ENCODE measurements at places on chromosomes 6 and 20.

DNA sequence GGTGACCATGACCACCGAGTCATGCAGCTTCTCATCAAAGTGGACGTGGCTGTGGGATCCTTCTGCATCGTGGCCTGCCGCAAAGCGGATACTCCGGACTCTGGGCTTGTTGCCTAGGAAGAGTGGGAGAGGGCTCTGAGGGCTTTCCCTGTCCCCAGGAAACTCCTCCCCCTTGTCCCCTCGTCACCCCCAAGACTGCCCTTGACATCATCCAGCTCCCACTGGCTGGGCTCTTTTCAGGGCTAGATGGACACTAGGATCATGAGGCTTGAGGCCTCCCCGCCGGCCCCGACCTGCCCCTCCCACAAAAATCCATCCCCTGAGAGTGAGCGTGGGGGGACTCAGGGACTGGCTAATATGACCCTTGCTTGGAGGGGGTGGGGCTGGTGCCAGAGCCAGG is 9.0 kb downstream of the ADISSP start:
- no peak for DNase-seq

GRCh38 chr6:139242457-139243240 is 49.1 kb downstream of the TXLNB start:
- no peak for DNase-seq

- DNase-seq = no peak
Measured at GRCh38 chr20:14449323-14449722, 111.9 kb upstream of the FLRT3 start.

GRCh38 chr20:39853636-39854035 is 835.4 kb downstream of the MAFB start:
- no peak for DNase-seq

DNA sequence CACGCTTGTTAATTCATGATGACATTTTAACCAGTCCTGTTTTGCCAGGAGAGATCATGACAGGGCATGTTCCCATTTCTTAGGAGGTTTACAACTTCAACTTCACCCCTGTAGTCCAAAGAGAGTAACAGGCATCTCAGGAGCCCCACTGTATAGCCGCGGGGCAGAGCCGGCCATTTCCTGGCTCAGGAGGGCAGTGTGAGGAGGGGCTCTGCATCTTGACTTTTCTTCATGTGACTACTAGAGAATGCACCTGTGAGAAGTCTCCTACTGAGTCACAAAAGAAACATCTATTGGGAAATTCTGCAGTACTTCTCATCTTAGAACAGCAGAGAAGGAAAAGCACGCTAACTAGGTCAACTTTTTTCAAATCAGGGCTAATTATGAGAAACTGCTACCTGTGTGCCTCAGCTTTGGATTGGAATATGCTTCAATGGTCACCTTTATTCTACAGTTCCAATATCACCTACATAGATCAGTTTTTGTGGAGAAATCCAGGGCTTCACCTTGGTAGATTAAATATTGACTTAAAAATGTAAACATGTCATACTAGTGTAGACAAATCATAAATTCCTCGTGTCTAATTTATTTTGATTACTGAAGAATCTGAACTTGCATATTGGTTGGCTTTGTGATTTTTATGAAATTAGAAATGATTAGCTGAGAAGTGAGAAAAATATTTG is 28.6 kb upstream of the SIM1 start:
- DNase-seq = no peak

- DNase-seq = no peak
Measured at GRCh38 chr6:130766239-130767144, 60.7 kb upstream of the SMLR1 start.

GRCh38 chr6:4323322-4323721 is 187.9 kb upstream of the ECI2 start:
- DNase-seq = no peak

DNA sequence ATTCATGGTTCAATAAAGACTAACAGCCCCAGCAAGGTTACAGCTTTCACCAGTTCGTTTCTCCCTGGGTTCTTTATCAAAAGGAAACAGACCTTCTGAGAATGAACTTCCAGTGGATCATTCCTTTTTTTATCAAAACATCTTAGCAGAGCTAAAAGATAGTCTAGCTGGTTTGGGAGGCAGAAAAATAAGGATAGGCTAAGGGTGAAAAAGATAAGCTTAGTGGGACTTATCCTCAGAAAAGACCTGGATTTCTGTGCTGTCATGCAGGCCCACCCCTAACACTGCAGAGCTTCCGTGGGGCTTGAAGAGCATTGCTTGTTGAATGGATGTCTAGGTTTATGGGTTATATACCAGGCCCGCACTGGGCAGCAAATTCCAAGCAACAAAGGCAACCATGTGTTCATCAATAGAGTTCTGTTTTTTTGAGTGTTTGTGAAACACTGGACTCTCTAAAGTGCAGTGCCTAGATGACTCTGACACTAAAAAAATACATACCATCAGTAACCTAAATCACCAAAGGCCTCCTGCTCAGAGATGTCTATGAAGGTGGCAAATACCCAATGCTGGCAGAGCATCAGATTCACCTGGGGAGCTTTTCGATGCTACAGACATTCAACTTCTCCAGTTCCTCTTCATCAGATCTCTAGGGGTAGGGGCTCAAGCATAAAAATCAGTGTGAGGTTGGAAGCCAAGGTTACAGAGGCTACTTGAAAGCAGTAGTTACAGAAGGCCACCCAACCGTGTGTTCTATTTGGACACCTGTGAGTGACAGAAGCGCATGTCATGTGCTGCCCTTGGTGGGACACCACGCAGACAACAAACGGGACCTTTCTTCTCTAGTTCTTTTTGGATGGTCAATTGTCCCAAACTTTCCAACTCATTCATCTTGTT is 53.0 kb downstream of the TNFAIP3 start:
- no peak for DNase-seq

GRCh38 chr6:154745243-154745642 is 12.0 kb downstream of the SCAF8 start:
- DNase-seq = no peak

- no peak for DNase-seq
Measured at GRCh38 chr6:123085403-123085802, 89.4 kb downstream of the CLVS2 start.

GRCh38 chr20:49320460-49320859 is 42.6 kb upstream of the ZNFX1 start:
- DNase-seq = peak; percentile 33

GRCh38 chr6:168070804-168071203 is 8.2 kb downstream of the FRMD1 start:
- DNase-seq = no peak

DNA sequence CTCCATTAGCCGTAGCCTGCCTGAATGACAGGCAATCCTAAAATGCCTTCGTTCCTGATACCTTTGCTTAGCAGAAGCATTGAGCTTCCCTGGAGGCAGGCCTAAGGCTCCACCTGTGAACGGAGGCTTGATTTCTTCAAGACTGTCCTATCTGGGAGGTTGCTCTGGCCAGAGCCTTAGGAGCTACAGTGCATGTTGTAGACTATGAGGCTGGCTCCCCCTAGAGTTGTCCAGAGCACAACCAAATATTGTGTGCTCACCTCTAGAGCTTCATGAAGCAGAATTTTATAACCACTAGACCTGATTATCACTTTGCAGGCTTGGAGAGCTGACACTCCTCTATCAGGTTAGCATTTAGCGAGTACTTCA is 217.8 kb downstream of the MAFB start:
- no peak for DNase-seq

DNA sequence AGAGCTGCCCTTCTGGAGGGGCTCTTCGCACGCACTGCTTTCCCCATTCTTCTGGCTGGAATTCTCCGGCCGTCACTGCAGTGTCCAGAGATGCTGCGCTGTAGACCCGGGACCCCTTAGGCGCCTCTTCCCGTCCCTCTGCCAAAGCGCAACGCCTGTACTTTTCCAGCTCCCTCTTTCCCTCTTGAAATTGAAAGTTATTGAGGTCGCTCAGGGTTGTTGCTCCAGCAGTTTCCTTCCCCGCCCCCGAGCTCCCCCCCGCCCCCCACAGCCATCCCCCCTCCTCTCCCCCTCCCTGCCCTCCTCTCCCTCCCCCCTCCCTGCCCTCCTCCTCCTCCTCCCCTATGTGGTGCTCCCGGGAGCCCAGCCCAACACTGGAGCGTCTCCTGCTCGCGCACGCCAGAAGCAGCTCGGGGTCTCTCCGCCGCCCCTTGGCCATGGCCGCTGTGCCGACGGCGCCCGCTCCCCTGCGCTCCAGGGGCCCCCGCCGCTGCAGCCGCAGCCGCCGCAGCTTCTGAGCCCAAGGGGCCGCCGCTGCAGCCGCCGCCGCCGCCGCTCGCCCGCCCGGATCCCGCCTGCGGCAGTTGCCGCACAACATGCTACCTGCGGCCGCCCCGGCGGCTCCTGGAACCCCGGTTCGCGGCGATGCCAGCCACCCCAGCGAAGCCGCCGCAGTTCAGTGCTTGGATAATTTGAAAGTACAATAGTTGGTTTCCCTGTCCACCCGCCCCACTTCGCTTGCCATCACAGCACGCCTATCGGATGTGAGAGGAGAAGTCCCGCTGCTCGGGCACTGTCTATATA is at the start of gene RSPO3:
RSPO3 (plus strand) TSS at position 374 of the 804 bp plus-strand sequence. CDS start 522 bp downstream, outside the sequence.
- DNase-seq = peak; percentile 24

DNA sequence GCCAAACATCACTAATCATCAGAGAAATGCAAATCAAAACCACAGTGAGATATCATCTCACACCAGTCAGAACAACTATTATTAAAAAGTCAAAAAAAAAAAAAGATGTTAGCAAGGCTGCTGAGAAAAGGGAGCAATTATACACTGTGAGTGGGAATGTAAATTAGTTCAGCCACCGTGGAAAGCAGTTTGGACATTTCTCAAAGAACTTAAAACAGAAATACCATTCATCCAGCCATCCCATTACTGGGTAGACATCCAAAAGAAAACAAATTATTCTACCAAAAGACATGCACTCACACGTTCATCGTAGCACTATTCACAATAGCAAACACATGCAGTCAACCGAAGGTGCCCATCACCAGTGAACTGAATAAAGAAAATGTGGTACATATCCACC is 213.9 kb downstream of the TTLL2 start:
- no peak for DNase-seq

- DNase-seq = no peak
Measured at GRCh38 chr6:18023891-18024290, 36.5 kb upstream of the KIF13A start.

- DNase-seq = no peak
Measured at GRCh38 chr6:36217188-36217587, 20.6 kb downstream of the BRPF3 start.

- no peak for DNase-seq
Measured at GRCh38 chr20:38181207-38181801, 16.2 kb upstream of the TGM2 start.

- DNase-seq = peak; percentile 74
Measured at GRCh38 chr20:36093025-36093803, 61.3 kb upstream of the EPB41L1 start.

- no peak for DNase-seq
Measured at GRCh38 chr20:39603219-39603618, 641.1 kb downstream of the DHX35 start.

DNA sequence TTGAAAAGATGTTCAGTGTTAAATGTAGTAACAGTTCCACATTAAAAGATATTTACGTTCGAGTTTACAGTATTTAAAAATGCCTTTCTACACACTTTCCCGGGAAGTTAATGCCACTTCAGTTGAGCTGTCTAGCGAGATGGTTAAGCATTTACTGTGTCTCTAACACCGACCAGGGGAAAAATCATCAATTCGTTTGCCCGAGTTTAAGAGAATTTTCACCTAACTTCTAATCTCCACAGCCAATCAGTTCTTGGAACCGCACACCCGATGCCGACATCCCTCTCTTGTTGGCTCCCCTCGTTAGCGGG is 58.2 kb downstream of the FAM217A start:
- DNase-seq = no peak

DNA sequence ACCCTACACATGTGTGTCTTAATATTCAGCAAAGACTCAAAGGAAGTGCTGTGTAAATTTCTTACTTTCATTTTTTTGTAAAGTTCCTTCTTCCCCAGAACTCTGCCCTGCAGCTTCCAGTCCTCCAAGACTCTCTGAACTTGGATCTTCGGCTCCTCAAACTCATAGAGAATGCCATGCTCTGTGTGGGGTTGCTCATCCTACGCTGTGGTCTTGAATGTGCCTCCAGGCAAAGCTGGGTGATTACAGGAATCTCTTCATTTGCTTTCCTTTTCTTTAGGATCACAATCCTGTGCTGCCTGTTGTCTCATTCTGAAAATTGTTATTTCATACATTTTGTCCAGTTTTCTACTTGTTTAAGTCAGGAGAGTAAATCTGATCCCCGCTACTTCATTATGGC is 14.5 kb upstream of the CDC5L start:
- DNase-seq = no peak

DNA sequence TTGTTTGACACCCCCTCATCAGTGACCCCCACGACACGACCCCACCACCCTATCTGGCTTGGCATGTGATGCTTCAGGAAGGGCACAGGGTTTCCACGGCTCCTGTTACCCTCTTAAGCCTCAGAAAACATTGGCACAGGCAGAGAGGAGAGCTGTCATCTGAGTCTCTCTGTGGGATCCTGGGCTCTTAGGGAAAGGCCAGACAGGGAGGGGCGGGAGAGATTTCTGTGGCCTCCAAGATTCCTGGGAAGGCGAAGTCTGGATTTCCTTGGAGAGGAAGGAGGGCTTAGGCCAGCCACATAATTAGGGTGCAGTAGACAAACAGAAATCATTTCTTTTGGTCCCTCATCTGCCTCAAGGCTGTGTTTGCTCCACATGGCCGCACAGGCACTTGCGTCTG is 191.6 kb upstream of the SNX9 start:
- DNase-seq = no peak

GRCh38 chr6:132960720-132961119 is 146.4 kb downstream of the RPS12 start:
- no peak for DNase-seq

DNA sequence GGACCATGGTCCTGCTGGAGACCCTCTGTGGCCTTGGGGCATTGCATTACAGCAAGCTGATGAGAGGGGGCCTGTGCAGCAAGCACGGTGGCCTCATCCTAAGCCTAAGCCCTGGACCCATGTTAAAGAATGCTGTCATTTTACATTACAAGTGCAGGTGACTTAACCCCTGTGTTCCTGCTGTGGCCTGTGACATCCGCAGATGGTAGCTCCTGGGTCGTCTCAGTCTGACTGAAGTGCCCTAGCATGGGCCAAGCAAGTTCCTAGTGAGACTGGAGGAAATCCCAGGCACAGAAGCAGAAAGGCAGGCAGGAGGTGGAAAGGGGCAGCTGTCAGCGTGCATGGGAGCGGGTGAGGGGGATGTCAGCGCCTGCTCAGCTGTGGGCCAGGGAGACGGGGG is 252.4 kb downstream of the FNDC1 start:
- DNase-seq = no peak

GRCh38 chr6:18178960-18179615 is 23.9 kb downstream of the KDM1B start:
- DNase-seq = no peak

- DNase-seq = no peak
Measured at GRCh38 chr6:38480036-38480435, 159.7 kb downstream of the BTBD9 start.

DNA sequence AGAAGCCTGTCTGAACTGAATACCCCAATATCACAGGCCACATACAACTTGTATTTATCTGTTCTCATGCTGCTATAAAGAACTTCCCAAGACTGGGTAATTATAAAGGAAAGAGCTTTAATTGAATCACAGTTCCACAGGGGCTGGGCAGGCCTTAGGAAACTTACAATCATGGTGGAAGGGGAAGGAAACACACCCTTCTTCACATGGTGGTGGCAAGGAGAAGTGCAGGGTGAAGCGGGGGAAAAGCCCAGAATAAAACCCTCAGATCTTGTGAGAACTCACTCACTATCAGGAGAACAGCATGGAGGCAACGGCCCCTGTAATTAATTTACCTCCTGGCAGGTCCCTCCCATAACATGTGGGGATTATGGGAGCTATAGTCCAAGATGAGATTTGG is 50.3 kb upstream of the FNDC1 start:
- no peak for DNase-seq

- no peak for DNase-seq
Measured at GRCh38 chr6:89205819-89206218, 11.3 kb downstream of the GABRR1 start.

All from small intestine (tissue), 16 donors.